IPS-NIHi11 (cell line): ENCODE measurements at places on chromosomes 6 and 20.

- DNase-seq: no peak
Measured at GRCh38 chr6:10722570-10722819, 375 bp upstream of the TMEM14C start.

DNA sequence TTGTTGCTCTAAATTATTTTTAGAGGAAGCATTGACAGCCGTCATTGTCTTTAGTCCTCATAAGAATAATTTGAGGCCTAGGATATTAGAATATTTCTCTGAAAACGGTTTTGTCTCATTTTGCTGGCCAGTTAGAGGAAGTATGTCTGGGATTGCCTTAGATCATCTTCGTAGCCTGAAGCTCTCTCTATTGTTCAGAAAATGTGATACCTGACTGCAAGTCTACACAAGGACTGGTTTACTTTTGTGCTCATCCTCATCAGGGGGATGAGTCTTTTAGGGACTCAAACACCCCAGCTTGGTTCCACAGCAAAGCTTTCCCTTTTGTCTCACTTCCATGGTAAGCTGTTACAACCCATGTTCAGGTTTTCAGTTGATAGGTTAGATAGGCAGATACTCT lies 141.8 kb downstream of the FARS2 start:
- no peak for DNase-seq

- no peak for DNase-seq
Measured at GRCh38 chr20:34834459-34834893, 9.0 kb upstream of the NCOA6 start.

GRCh38 chr6:53672237-53672636 lies 6.7 kb upstream of the KLHL31 start:
- no peak for DNase-seq

- DNase-seq: no peak
Measured at GRCh38 chr6:12075067-12075563, 63.0 kb downstream of the HIVEP1 start.

DNA sequence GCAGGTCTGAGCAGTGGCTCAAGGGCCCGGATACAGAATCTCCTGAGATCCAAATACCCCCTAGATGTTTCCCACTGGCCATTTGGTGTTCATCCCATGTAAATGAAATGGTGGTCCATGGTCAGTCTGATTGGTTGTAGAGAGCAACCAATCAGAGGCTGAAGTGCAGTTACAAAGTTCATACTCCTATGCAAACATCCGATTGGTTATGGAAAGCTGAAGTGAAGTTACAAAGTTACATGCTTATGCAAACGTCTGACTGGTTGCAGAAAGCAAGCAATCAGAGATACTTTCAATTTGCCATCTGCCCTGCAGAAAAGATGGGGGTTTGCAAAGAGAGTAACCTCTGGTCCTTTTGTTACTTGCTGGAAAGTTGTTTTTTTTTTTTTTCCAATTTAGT lies 313.6 kb downstream of the CDKAL1 start:
- no peak for DNase-seq

GRCh38 chr20:19850198-19850533 lies 92.1 kb downstream of the RIN2 start:
- peak; percentile 26 for DNase-seq

DNA sequence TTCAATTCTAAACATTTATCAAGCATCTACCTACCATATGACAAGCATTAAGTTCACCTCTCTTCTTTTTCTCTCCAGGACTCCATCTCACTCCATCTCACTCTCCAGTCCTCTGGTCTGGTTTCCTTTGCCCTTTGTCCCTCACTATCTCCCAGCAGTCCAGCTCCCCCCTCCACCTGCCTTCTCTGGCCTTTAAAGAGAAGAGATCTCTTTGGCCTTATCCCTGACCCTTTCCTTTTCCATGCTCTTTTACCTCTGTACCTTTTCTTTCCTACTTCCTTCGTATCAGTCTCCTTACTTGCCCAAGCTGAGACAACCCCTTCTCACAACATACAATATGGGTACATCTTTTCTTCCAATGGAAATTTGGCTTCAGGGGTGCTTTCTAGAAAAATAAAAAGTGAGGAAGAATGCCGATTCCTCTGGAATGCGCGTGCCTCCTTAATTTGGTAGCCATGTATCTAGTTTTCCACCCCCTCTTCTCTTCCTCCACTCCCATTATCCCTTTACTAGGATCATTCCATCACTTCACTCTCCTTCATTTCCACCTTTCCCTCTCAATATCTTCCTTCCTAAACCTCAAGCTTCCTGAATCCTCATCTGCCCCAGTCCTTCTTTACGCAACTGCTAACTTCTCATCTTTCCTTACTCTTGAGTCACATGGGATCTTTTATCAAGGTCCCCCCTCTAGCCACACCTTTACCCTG lies 745 bp upstream of the AGPAT1 start:
- DNase-seq: no peak

DNA sequence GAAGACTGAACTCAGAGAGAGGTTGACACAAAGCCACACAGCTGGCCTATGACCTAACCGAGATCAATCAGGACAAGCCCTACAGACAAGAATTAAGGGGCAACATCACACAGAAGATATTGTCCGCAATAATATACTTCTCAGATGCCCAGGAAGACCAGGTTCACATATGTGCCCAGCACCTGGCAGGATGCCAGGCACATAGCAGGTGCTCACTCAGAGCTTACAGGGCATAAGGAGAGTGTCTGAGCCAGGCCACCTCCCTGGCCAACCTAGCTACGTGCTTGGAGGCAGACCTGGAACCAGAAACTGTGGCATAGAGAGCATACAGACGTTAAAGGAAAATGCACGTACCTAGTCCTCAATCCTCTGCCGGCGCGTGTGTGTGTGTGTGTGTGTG lies 87.0 kb upstream of the LRFN2 start:
- DNase-seq: no peak

DNA sequence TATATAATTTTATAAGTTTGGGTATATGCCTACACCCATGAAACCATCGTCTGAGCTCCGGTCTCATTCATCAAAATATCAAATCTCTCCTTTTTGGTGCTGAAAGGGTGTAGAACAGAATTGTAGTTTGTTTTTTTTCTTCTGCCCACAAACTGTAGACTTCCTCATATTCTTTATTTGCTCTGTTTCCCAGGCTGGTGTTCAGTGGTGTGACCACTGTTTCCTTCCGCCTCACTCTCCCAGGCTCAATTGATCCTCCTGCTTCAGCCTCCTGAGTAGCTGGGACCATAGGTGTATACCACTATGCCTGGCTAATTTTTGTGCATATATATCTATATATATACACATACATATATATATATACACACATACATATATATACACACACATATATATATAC lies 139.6 kb upstream of the HCRTR2 start:
- DNase-seq: no peak

DNA sequence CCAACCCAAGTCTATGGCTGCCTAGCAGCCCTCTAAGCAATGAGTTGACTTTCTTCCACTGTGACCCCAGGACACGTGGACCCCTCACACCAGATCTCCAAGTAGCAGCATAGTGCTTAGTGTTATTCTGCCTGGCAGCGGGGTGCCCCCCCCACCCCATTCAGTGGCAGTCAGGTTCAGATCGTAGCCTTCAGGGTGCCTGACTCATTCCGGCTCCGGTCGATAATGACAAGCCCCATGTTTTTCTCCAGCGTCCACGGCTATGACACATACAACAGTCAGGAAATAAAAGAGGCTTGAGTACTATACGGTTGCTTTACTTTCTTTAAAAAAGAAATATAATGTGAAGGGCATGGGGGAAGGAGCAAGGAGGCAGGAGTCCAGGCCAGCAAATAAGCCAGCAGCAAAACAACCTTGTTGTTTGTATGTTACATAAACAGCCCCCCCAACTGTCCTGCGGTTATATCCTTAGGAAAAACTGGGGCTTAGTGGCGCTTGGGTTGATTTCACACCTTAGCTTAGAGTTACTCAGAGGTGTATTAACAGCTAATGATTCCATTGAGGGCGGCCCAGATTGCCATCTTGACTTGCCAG lies 23.1 kb downstream of the GNAS start:
- no peak for DNase-seq

DNA sequence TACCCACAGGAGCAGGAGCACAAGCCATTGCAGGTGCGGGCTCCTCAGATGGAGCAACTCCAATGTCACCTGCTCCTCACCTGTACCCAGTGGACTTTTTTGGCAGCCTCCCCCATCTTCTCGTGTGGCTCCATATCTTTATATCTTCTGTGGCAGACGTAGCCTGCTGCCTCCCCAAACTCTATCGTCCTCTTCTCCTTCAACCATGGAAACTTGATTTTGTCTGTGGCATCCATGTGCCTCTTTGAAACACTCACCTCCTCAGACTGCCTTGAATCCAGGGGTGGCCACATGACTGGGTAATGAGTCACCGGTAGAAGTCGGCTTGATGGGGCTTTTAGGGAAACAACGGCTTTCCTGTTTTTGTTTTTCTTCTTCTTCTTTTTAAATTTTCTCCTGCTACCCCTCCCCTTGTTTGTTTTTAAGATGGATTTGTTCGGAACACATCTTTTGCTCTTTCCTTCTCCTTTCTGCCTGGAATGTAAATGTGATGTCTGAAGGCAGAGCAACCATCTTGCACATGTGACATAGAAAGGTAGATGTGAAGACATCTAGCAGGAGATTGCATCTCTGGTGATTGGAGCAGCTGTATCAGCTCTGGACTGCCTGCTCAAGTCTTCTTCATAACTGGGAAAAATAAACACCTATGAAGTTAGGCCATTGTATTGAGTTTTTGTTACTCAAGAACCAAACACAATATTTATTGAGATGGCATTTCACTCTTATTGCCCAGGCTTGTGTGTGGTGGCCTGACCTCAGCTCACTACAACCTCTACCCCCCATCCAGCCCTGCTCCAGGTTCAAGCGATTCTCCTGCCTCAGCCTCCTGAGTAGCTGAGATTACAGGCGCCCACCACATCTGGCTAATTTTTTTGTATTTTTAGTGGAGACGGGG lies 69.9 kb upstream of the DDR1 start:
- no peak for DNase-seq

DNA sequence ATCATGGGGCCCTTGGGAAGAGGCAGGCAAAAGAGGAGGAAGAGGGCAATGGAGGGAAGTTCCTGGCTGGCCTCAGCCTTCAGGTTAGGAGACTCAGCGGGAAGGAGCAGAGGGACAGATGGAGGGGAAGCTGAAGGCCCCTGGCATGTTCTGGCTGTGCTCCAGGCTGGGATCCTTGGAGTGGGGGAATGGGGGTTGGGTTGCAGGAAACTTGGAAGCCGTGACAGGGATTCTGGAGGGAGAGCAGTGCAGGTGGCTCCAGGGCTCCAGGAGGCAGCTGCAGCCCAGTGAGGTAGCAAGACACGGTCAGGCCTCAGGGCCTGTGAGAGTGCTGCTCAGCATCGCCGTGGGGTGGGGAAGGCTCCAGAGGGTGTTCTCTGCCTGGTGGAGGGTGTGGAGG lies 64.6 kb upstream of the SCP2D1 start:
- no peak for DNase-seq

DNA sequence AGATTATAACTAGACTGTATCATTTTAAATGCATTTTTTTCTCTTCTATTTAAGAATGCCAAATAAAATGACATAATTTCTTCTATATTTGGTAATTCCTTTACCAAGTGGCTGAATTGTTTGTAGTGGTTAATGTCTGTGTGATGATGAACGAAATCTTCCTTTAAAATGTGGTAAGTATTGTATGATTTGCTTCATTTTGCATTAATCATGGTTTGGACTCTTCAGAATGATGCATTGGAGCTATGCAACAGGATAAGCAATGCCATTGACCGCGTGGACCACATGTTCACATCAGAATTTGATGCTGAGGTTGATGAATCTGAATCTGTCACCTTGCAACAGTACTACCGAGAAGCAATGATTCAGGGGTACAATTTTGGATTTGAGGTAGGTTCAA lies 99.6 kb downstream of the MAP3K4 start:
- no peak for DNase-seq

- no peak for DNase-seq
Measured at GRCh38 chr20:50003253-50003656, 20.5 kb downstream of the SNAI1 start.

GRCh38 chr6:158047127-158047518 lies 65.5 kb downstream of the SYNJ2 start:
- DNase-seq: no peak

GRCh38 chr20:44768854-44769480 lies 23.3 kb downstream of the KCNK15 start:
- DNase-seq: no peak

DNA sequence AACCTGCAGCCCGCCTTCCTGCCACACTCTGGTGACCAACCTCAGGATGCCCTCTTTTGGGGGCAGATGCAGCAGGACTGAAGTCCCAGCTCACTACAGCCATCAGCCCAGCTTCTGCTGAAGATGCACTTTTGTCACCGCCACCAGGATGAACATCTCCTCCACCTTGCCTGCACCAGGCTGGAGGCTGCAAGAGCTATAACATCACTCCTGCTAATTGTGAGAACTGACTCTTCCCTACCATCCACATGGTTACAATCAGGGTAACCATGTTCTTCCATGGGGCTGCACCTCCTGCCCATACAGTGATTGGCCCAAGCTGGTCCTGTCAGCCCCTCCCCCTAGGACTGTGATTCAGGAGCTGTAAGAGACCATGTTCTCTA lies 2.0 kb upstream of the ACTL10 start:
- no peak for DNase-seq

DNA sequence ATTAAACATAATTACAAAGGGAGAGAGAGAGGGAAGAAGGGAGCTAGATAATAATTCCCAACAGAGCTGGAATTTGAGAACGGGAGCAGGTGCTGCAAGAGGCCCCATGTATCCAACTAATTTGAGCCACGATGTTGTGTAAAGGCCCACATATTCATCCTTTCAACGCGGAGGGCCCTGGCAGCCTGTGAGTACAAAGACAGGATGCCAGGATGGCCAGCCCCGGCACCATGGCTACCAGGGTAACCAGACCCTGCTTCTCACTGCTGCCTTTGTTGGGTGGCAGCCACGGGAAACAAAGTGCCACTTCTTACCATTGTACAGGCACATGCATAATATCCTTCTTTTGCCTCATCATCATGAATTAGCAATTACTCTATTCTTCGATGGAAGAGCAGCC lies 492.0 kb upstream of the NRSN1 start:
- DNase-seq: no peak

- DNase-seq: no peak
Measured at GRCh38 chr6:168194732-168195567, 115.9 kb upstream of the FRMD1 start.

DNA sequence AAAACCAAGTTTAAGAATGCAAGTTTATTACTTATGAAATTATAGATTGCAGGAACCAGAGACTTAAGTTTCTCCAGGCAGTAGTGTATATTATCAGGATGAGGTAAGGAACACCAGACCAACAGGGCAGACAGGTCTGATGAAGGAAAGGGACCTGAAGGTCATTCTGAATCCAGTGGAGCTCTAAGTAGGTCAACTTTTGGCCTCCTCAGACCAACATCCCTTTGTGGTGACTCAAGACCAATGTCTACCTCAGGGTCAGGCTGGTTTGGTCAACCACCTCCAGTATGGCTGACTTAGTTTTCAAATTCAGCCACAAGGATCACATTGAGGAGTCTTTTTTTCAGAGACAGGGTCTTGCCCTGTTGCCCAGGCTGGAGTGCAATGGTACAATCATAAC lies 38.7 kb upstream of the TFAP2A start:
- no peak for DNase-seq

- no peak for DNase-seq
Measured at GRCh38 chr20:59424976-59425375, 124.6 kb downstream of the EDN3 start.
